Cerebellar nuclear complex (tissue), 1 donor: ENCODE measurements at places on chromosomes 2 and 18.

DNA sequence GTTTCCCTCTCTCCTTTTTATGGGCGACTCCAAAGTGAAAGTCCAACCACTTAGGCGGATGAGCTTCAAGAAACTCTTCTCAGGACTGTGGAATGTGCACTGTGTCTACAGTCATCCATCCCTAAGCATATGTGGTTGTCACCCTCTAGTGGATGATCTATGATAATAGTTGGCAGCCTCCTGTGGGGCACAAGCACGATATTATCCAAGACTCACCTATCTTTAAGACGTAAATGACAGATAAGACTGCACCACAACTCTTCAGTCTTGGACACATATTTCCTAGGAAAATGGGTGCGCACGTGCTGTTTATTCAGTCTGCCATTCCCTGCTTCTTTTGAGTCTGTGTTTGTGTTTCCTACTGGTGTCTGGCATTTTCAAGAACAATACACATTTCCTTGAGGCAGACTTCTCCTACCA lies 145.5 kb upstream of the CTAGE1 start:
- no peak for DNase-seq

DNA sequence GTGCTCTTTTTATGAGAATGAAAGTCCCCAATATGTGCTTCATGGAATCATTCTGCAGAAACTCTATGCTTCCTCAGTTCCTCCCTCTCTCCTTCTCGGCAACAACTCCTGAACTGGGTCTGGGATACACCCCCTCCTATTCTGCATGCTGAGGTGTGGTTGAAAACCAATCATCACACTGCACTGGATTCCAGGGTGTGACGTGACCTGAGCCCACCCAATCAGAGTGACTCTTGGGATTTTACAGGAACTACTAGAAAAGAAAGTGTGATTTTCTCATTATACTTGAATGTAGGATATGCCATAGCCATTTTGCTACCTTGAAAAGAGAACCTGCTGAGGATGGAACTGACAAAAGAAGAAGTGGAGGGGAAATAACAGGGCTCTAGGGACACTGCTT lies 36.3 kb downstream of the ACVR1 start:
- no peak for DNase-seq

GRCh38 chr2:24048769-24049484 lies 614 bp upstream of the FKBP1B start:
- no peak for DNase-seq

GRCh38 chr2:196482119-196483065 lies 157.1 kb upstream of the CCDC150 start:
- no peak for DNase-seq

DNA sequence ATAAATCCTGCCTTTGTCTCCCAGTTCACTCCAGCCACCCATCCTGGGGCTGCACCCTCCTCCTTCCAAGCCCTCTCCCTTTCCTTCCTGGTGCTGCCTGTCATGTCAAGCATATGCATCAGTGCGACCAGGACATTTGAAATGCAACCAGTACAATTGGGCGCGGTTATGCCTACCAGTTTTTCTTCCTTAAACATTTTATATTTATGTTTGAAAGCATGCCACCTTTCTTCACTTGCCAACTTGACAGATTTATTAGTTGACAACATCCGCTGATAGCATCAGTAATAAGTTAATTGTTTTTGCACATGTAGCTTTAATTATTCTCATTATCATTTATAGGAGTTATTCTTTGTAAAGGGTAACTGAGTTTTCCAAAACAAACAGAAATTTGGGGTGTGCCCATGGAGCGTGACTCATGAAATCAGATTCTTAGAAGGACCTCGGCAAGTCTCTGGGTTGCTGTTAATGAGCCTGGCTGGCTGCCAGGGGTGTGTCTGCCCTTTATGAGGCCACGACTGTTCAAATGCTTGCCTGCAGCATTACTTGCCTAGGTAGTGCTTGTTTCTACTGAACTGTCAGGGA lies 32.8 kb upstream of the IL1B start:
- DNase-seq: no peak

GRCh38 chr2:241223211-241224017 lies 34.9 kb downstream of the ANO7 start:
- no peak for DNase-seq

DNA sequence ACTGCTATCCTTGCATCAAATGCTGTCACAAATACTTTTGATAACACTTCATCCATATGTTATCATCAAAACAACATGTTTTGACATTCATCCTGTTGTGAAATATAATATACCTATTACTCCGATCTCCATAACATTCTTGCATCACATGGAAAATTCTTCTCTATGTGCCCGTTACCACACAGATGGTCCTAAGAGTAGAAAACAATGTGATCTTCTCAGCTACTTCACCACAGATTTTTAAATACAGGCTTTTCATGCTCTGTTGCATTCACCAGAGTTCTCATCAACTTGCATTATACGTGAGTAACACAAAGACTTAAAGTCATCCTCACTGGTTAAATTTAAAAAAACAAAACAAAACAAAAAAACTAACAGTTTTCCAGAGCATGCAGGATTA lies 1603.3 kb upstream of the ZEB2 start:
- no peak for DNase-seq

DNA sequence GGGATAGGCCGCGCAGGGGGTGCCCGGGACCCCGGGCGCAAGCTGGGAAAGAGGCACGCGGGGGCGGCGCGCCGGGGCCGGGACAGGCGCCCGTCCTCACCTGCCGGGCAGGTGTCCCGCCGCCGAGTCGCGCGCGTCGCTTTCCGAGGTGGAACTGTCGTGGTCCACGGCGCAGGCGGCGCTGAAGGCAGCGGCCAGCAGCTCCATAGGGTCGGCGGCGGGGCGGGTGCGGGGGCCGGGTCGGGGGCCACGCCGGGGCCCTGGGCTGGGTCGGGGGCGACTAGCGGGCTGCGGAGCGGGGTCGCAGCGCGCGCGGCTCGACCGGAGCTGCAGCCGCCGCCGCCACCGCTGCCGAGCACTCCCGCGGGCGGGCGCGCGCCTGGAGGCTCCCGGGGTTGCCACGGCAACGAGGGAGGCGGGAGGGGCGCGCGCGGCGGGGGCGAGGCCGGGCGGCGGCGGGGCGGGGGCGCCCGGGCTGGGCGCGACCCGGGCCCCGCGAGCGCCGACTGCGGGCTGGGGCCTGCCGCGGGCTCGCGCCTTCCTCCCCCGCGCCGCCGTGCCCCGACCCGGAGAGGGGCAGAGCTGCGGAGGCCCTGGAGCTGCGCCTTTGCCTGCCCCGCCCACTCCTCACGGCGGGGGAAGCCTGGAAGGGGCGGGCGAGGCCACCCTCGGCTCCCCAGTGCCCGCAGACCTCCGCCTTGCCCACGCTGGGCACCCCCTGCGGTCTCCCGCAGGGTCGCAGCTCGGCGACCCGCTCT lies 57.9 kb downstream of the SNORC start:
- DNase-seq: no peak

DNA sequence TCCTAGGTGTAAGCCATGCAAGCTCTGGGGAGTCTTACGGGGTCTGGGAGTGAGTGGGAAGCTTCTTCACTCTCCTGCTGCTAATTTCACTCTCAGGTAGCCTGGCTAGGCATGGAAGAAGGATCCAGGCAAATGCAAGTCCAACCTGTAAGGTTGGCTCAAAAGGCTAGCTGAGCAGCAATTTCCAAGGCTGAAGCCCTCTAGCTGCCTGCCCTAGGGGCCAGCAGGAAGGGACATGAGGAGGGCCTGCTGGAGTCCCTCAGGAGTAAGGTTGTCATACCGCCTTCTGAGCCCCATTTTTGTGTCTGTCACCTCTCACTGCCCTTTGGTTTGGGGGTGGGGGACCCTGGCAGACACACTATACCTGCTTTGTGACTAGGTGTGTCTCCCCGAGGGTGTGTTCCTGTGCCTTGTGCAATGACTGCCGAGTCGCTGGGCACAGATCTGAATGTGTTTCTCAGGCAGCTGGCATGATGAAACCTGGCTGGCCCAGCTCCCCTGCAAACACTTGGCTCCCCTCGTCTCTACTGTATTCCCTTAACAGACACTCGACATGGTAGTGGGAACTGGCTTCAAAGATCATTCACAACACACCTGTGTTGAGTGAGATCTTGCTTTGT lies 123.9 kb upstream of the FAM136A start:
- DNase-seq: no peak
